ENCODE measurements at places on chromosomes 7 and 10. TPM values are rescaled to one million over a fixed set of nuclear protein-coding genes. Genes with fewer than 3 reads are reported as not detected.

GRCh38 chr7:100475549-100475948 lies 3.5 kb downstream of the TSC22D4 start:
- no peak for DNase-seq

- DNase-seq = no peak
These were observed 37.2 kb downstream of the FAM149B1 start for GRCh38 chr10:73205081-73205480.

- DNase-seq = no peak
These were observed 1.3 kb upstream of the HMX3 start for GRCh38 chr10:123134343-123134914.

The DOCK4 gene
- 8.3 TPM for total RNA-seq

DNA sequence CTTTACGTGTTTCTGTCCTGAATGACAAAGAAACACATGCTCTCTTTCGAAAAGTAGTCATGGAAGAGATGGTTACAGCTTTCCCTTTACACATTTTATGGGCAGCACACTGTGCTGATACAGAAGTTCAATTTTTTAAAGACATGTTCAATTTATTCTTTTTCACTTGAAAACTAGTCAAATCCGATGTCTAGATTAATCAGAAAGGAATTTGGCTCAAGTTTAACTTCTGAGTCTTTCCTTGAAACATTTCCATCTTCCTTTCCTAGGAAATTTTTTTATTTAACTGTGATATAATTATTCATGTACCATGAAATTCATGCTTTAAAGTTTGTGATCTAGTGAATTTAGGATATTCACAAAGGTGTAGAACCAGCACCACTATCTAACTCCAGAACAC lies 360.1 kb downstream of the TNS3 start:
- no peak for DNase-seq

DNA sequence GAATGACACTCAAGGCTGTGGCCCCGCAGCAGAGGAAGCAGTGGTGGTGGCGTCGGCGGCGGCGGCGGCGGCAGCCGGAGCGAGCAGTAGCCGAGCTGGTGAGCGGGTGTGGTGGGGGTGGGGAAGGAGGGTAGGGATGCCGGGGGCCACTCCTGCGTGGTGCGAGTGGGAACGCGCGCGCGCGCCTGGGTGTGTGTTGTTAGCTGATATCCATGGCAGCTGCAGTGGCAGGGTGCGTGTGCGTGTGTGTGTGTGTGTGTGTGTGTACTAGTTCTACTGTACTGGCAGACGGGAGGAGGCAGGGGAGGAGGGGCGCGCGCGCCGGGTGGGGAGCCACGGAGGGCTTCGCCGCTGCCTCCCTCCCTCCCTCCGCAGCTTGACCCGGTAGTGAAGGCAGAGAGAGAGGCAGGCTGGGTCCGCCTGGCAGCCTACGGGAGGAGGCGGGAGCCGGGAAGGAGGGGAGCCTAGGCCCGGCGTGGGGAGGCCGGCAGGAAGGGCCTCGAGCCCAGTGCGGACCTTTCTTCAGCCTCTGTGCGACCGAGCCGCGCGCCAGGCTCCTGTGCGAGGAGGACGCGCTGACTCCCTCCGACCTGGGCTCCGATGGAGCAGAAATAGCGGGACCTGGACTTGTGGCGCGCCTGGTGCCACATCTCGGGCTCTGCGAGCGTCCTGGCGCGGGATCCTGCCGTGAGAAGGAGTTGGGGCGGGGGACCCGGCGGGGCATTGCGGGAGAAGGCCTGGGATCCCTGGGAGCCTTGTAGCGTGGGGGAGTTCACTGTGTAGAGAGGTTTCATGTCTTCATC lies at the start of gene MAGI2:
MAGI2 (minus strand) TSS at position 110 of the 803 bp plus-strand sequence. CDS start 347 bp downstream, outside the sequence.
- peak; percentile 79 for DNase-seq

GRCh38 chr7:130821864-130822263 lies 87.9 kb upstream of the KLF14 start:
- no peak for DNase-seq

The SAP25 gene
- total RNA-seq = not detected

The TAS2R41 gene
- 0.78 TPM for total RNA-seq
